ENCODE measurements at places on chromosomes 13 and 19. TPM values are rescaled to one million over a fixed set of nuclear protein-coding genes. Genes with fewer than 3 reads are reported as not detected.

DNA sequence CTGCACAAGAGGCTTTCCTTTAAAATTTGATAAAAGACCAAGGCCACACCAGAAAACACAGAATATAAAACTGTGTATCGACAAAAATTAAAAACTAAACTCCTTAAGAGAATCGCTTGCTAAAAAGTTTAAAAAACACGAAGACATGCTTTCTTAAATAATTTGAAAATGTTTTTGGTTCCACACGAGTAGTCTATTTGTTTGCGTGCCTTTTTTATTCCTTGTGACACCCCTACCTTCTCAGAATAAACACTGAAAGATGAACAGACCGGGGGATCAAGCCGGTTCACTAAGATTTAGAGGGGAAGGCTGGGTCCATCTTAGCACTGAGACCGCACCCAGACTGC, 256.4 kb upstream of the STARD13 start:
- DNase-seq, result no peak
- H3K4me1 ChIP-seq, result peaks cover 32% of the 10 kb centered on the region
- H3K4me3 ChIP-seq, result peak overlapping the region; percentile 64
- H3K36me3 ChIP-seq, result no peaks in the 10 kb centered on the region
- H3K27me3 ChIP-seq, result no peaks in the 10 kb centered on the region

DNA sequence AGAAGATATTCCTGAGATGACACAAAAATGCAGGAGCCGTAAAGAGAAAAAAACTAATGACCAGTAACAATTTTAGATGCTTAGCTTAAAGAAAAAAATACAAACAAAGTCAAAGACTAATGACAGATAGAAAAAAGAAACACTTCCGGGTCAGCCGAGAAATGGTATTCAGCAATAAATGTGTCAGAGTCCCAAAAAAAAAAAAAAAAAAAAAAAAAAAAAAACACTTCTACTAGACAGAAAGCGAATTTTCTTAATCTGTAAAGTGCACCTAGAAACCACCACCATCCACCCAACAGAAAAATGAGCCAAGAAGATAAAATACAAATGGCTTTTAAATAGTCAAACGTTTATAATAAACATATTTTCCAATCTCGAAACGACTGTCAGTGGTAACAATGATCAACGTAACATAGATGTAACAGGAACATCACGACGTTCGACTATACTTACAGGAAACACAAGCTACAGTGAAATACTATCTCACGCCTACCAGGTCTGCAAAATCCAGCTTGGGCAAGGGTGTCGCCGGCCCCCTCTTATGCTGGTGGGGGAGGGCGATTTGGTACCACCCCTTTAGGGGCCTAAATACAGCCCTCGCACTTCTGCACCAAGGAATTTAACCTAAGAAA, 10.6 kb downstream of the ABHD17A start:
- DNase-seq, result no peak
- H3K27ac ChIP-seq, result peak overlapping the region; percentile 93
- H3K27me3 ChIP-seq, result no peaks in the 10 kb centered on the region
- H3K36me3 ChIP-seq, result peaks cover 24% of the 10 kb centered on the region
- H3K4me3 ChIP-seq, result peak overlapping the region; percentile 93
- peaks cover 38% of the 10 kb centered on the region for H3K4me1 ChIP-seq

- no peaks in the 10 kb centered on the region for H3K36me3 ChIP-seq
- DNase-seq, result no peak
- no peak overlapping the region for H3K27ac ChIP-seq
- H3K4me1 ChIP-seq, result no peaks in the 10 kb centered on the region
Measured at GRCh38 chr13:21116141-21116540, 54.8 kb upstream of the LATS2 start.

- H3K4me3 ChIP-seq, result no peak overlapping the region
- H3K27me3 ChIP-seq, result no peaks in the 10 kb centered on the region
- H3K36me3 ChIP-seq, result no peaks in the 10 kb centered on the region
- H3K27ac ChIP-seq, result no peak overlapping the region
Measured at GRCh38 chr13:92781965-92782690, 444.5 kb upstream of the GPC6 start.

DNA sequence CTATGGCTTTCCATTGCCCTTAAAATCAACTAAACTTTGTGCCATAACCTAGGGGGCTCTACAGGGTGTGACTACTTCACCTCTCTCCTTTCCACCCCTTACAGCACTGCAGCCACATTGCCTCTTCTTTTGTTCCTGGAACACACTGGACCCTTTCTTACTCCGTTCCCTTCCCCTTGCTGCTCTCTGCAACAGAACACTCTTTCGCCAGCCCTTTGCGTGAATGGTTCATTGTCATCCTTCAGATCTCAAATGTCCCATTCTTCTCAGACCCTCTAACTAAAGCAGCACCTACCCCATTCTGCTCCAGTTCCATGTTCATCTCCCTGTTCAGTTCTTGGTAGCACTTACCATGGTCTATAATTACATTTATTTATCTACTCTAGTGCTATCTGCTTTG, 208.3 kb downstream of the OXGR1 start:
- no peaks in the 10 kb centered on the region for H3K27me3 ChIP-seq
- H3K4me1 ChIP-seq, result no peaks in the 10 kb centered on the region
- H3K36me3 ChIP-seq, result no peaks in the 10 kb centered on the region
- H3K27ac ChIP-seq, result no peak overlapping the region
- H3K4me3 ChIP-seq, result no peak overlapping the region

- peaks cover 67% of the 10 kb centered on the region for H3K36me3 ChIP-seq
- H3K4me1 ChIP-seq, result peaks cover 24% of the 10 kb centered on the region
- H3K4me3 ChIP-seq, result no peak overlapping the region
Measured at GRCh38 chr19:1090731-1091543, 4.2 kb downstream of the POLR2E start.

- DNase-seq, result no peak
- no peaks in the 10 kb centered on the region for H3K4me1 ChIP-seq
- no peak overlapping the region for H3K4me3 ChIP-seq
Measured at GRCh38 chr19:58372311-58373133, 8.3 kb downstream of the ZNF837 start.

DNA sequence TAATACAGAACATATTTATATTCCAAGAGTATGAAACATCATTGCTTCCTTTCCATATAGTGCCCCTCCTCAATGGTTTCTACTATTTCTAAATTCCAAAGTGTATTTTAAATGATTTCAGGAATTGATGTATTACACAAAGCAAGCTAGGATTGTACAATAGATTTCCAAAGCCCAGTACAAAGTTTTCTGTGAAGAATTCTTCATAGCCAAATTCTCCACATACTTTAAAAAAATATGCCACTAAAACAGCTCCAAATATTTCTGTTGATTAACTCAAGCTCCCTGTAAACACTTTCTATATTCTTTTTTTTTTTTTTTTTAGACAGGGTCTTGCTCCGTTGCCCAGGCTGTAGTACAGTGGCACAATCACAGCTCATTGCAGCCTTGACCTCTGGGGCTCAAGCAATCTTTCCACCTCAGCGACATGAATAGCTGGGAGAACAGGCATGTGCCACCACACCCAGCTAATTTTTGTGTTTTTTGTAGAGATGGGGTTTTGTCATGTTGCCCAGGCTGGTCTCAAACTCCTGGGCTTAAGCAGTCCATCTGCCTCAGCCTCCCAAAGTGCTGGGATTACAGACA, 50.6 kb downstream of the ELF1 start:
- H3K4me1 ChIP-seq, result peaks cover 70% of the 10 kb centered on the region
- no peak for DNase-seq
- H3K36me3 ChIP-seq, result no peaks in the 10 kb centered on the region
- H3K4me3 ChIP-seq, result no peak overlapping the region
- H3K27ac ChIP-seq, result no peak overlapping the region

- H3K4me3 ChIP-seq, result no peak overlapping the region
- H3K36me3 ChIP-seq, result peaks cover 13% of the 10 kb centered on the region
- no peaks in the 10 kb centered on the region for H3K27me3 ChIP-seq
- no peak for DNase-seq
Measured at GRCh38 chr19:42362342-42362741, 27.8 kb downstream of the CNFN start.

GRCh38 chr13:104809483-104809882, 1726.0 kb downstream of the EFNB2 start:
- H3K4me1 ChIP-seq, result no peaks in the 10 kb centered on the region
- H3K36me3 ChIP-seq, result no peaks in the 10 kb centered on the region
- no peak overlapping the region for H3K4me3 ChIP-seq
- no peak overlapping the region for H3K27ac ChIP-seq
- DNase-seq, result no peak

GRCh38 chr13:98688373-98688772, 64.1 kb downstream of the SLC15A1 start:
- no peak overlapping the region for H3K4me3 ChIP-seq
- H3K27me3 ChIP-seq, result no peaks in the 10 kb centered on the region
- H3K27ac ChIP-seq, result no peak overlapping the region
- H3K36me3 ChIP-seq, result no peaks in the 10 kb centered on the region
- no peak for DNase-seq
- no peaks in the 10 kb centered on the region for H3K4me1 ChIP-seq

DNA sequence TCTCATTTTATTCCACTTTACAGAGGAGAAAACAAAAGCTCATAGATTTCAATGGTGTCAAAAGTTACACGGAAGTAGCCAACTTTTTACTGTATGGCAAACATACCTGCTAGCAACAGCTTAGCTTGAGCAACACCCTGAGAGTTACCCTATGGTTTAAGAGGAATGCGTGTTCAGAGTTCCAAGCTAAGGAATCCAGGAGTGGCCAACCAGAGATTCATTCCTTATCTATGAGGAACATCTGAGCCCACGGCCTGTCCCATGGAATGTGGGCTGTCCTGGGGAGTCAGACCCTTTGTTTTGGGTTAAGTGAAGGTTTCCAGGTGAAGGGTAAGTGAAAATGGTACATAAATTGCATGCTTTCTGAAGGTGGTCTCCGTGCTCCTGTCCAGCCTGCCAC, 67.5 kb downstream of the STARD13 start:
- H3K4me1 ChIP-seq, result peaks cover 28% of the 10 kb centered on the region
- no peaks in the 10 kb centered on the region for H3K27me3 ChIP-seq
- no peaks in the 10 kb centered on the region for H3K36me3 ChIP-seq
- no peak overlapping the region for H3K4me3 ChIP-seq
- no peak for DNase-seq

GRCh38 chr13:98338310-98338709, 161.2 kb upstream of the RNF113B start:
- no peaks in the 10 kb centered on the region for H3K4me1 ChIP-seq
- no peaks in the 10 kb centered on the region for H3K36me3 ChIP-seq
- H3K4me3 ChIP-seq, result no peak overlapping the region
- H3K27me3 ChIP-seq, result no peaks in the 10 kb centered on the region

- peaks cover 37% of the 10 kb centered on the region for H3K27me3 ChIP-seq
- peak overlapping the region; percentile 24 for H3K27ac ChIP-seq
- H3K4me3 ChIP-seq, result peak overlapping the region; percentile 48
- H3K4me1 ChIP-seq, result peaks cover 51% of the 10 kb centered on the region
Measured at GRCh38 chr19:10424011-10424637, 3.8 kb downstream of the PDE4A start.

GRCh38 chr13:32126756-32127155, 95.2 kb downstream of the FRY start:
- H3K27ac ChIP-seq, result no peak overlapping the region
- H3K27me3 ChIP-seq, result no peaks in the 10 kb centered on the region
- no peaks in the 10 kb centered on the region for H3K36me3 ChIP-seq
- DNase-seq, result no peak
- H3K4me1 ChIP-seq, result no peaks in the 10 kb centered on the region

- no peak overlapping the region for H3K4me3 ChIP-seq
- DNase-seq, result no peak
- peaks cover 10% of the 10 kb centered on the region for H3K4me1 ChIP-seq
Measured at GRCh38 chr13:59479629-59480028, 684.1 kb downstream of the DIAPH3 start.

GRCh38 chr13:111115061-111115964, at the start of gene ARHGEF7:
TSS of gene ARHGEF7 (plus strand) at chr13:111115310. CDS start at chr13:111115527, 217 bp downstream.
- H3K36me3 ChIP-seq, result no peaks in the 10 kb centered on the region
- peak within 1 kb of the TSS; percentile 72 for H3K27ac ChIP-seq
- DNase-seq, result no peak
- H3K27me3 ChIP-seq, result peaks cover 23% of the 10 kb centered on the region
- H3K4me1 ChIP-seq, result peaks cover 20% of the 10 kb centered on the region
- H3K4me3 ChIP-seq, result peak within 1 kb of the TSS; percentile 65

- H3K4me1 ChIP-seq, result no peaks in the 10 kb centered on the region
- no peak overlapping the region for H3K4me3 ChIP-seq
- no peak overlapping the region for H3K27ac ChIP-seq
- H3K27me3 ChIP-seq, result no peaks in the 10 kb centered on the region
- no peaks in the 10 kb centered on the region for H3K36me3 ChIP-seq
Measured at GRCh38 chr13:76000131-76000530, 364.0 kb downstream of the LMO7 start.

DNA sequence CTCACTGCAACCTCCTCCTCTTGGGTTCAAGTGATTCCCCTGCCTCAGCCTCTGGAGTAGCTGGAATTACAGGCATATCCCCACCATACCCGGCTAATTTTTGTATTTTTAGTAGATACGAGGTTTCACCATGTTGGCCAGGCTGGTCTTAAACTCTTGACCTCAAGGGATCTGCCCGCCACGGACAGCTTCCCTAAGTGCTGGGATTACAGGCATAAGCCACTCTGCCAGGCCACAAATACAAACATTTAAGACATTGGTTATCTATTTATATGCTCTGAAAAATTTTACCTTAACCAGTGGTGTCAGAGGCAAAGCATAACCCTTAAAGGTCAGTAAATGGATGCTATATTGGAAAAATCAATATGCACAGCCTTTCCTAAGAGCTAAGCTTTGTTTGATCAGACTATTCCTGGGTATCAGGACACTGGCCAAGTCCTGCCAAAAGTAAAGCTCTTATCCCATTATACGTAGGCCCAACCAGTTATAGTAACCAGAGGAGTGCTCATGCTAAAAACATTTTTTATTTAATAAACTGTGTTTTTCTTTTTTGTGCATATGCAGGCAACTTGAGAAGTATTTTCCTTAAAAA, 56.4 kb upstream of the STARD13 start:
- no peaks in the 10 kb centered on the region for H3K36me3 ChIP-seq
- no peak overlapping the region for H3K27ac ChIP-seq
- DNase-seq, result no peak
- no peaks in the 10 kb centered on the region for H3K4me1 ChIP-seq
- no peaks in the 10 kb centered on the region for H3K27me3 ChIP-seq

- no peaks in the 10 kb centered on the region for H3K4me1 ChIP-seq
- H3K27me3 ChIP-seq, result no peaks in the 10 kb centered on the region
- H3K4me3 ChIP-seq, result no peak overlapping the region
- no peak overlapping the region for H3K27ac ChIP-seq
Measured at GRCh38 chr13:21450936-21451335, 8.2 kb downstream of the ZDHHC20 start.

GRCh38 chr13:98525456-98526181, 51.3 kb downstream of the STK24 start:
- H3K4me1 ChIP-seq, result peaks cover 46% of the 10 kb centered on the region
- no peak overlapping the region for H3K4me3 ChIP-seq
- no peaks in the 10 kb centered on the region for H3K27me3 ChIP-seq
- H3K36me3 ChIP-seq, result no peaks in the 10 kb centered on the region

ZNF626 gene
- total RNA-seq, result 11.1 TPM

UPK1A gene
- total RNA-seq, result not detected

KLF12 gene
- 10.2 TPM for total RNA-seq

PRODH2 gene
- total RNA-seq, result not detected

GNG8 gene
- not detected for total RNA-seq

TIMM13 gene
- 61.0 TPM for total RNA-seq

ARHGAP45 gene
- total RNA-seq, result 98.2 TPM

CNN1 gene
- total RNA-seq, result 27.3 TPM

ONECUT3 gene
- not detected for total RNA-seq

HSPB6 gene
- 41.3 TPM for total RNA-seq

SHD gene
- not detected for total RNA-seq

GJA3 gene
- not detected for total RNA-seq

ZNF667 gene
- 2.8 TPM for total RNA-seq

PLK5 gene
- total RNA-seq, result not detected

MTIF3 gene
- 38.6 TPM for total RNA-seq

KLK14 gene
- not detected for total RNA-seq

ZNF556 gene
- total RNA-seq, result not detected

GSK3A gene
- 38.7 TPM for total RNA-seq

Data from upper lobe of right lung (tissue), 1 donor.